NCI-H1105 treated with DMSO at 0.1 percent for 48 hours (cell line): ENCODE measurements at places on chromosomes 16 and 17.

DNA sequence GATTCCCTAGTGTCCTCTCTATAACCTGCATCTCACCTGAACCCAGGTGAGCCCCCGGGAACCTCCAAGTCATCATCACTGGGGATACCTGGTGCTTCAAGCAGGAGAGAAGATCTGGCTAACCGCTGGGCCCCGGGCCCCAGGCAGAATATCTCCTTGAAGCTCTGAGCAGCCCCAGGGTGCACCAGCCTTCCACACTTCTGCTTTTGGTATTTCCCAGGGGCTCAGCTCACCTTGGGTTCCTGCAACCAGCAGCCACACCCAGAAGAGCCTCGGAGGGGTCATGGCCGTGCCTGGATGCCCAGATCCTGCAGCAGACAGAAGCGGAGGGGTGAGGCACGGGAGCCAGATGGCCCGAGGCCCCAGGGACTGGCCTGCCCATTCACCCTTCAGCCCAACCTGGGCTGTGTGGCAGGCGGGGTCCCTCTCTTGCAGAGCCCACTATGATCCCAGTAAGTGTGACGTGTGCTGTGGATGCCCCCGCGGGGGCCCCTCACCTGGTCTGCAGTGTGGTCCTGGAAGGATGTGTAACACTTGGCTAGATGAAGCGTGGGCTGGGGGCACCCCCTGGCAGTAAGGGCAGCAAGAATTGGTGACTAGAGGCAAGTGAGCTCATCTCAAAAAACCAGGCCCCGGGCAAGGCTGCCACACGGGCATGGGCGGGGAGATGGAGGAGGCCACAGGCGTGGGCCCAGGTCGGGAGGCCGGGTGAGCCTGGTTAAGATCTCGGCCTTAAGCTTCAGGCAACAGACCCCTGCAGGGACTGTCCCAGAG lies 2.6 kb downstream of the LGALS3BP start:
- DNase-seq, result no peak

DNA sequence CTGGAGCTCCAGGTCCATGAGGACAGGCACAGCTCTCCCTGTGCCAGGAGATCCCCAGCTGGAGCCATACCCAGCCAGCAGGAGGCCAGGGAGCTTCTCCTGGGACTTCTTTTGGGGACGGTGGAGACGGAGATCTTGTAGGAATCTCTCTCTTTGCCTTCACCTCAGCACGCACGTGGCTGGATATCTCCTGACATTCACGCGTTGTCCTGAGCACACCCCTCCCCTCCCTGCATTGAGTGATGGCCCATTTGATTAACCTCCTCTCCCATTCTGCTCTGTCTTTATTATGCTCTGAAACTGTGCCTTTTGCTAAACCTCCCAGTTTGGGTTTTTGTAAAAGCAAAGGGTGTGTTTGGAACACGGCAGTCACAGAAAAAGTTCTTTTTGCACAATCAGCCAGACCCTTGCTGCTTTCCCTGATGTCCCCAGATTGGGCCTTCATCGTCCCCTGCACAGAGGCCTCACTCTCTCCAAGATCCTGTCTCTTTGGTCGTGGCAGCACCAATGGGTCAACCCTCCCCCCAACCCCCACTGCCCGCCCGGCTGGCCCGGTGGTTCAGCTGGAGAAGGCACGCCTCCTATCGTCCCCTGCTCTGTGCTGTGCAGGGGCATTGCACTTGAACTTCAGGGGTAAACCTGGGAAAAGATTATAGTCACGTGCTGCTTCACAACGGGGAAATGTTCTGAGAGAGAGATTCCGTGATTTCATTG lies 32.5 kb upstream of the LGALS9 start:
- DNase-seq, result no peak

GRCh38 chr16:3256146-3256865 lies at the start of gene MEFV:
Gene MEFV (minus strand): TSS chr16:3256633. CDS start chr16:3256587, 46 bp downstream.
- no peak for DNase-seq

GRCh38 chr16:75750528-75750927 lies 24.2 kb upstream of the CPHXL start:
- DNase-seq, result no peak

GRCh38 chr17:18121144-18121910 lies 12.8 kb downstream of the MYO15A start:
- DNase-seq, result no peak

GRCh38 chr17:65626451-65626850 lies 65.0 kb upstream of the AXIN2 start:
- DNase-seq, result no peak

- no peak for DNase-seq
Measured at GRCh38 chr16:21276090-21276489, 2.0 kb downstream of the CRYM start.

GRCh38 chr16:30977502-30977901 lies 7.5 kb upstream of the HSD3B7 start:
- DNase-seq, result no peak
